A549 treated with GW870086 at 1 μM for 4 hours (cell line): ENCODE measurements at places on chromosomes 5 and 9. TPM values are rescaled to one million over a fixed set of nuclear protein-coding genes. Genes with fewer than 3 reads are reported as not detected.

Gene MOB3B
- 7.2 to 11.0 TPM (median 9.6 TPM) in 5 replicates for total RNA-seq

Gene IL5
- not detected in 5 replicates for total RNA-seq

Gene KCNV2
- not detected in 5 replicates for total RNA-seq

Gene IRX1
- not detected in 5 replicates for total RNA-seq

Gene LCP2
- total RNA-seq, result 0.08 TPM in 1 of 5 replicates, not detected in the others

Gene SRA1
- 35.0 to 47.4 TPM (median 44.6 TPM) in 5 replicates for total RNA-seq

Gene ZNF879
- 0.51 to 1.1 TPM (median 0.90 TPM) in 5 replicates for total RNA-seq

Gene SLC34A3
- 0.06 to 0.17 TPM (median 0.11 TPM) in 5 replicates for total RNA-seq

Gene CDKN2A
- total RNA-seq, result 0.19 TPM in 1 of 5 replicates, not detected in the others

Gene PPP3R2
- total RNA-seq, result not detected in 5 replicates

Gene UQCRQ
- total RNA-seq, result 448 to 596 TPM (median 521 TPM) in 5 replicates

Gene DNAH5
- 0.88 to 1.8 TPM (median 1.5 TPM) in 5 replicates for total RNA-seq

Gene ANKHD1
- 41.9 to 54.7 TPM (median 52.8 TPM) in 5 replicates for total RNA-seq

Gene ADAMTS12
- 6.6 to 9.2 TPM (median 7.6 TPM) in 5 replicates for total RNA-seq

Gene SOWAHA
- 0.07 to 0.16 TPM (median 0.11 TPM) in 5 replicates for total RNA-seq

Gene DMRTA1
- 0.55 to 0.83 TPM (median 0.77 TPM) in 5 replicates for total RNA-seq

Gene PLPP7
- total RNA-seq, result 0.09 TPM in 1 of 5 replicates, not detected in the others

Gene ENTPD2
- total RNA-seq, result 1.1 to 2.3 TPM (median 1.7 TPM) in 5 replicates

Gene NRG2
- 1.4 to 2.2 TPM (median 1.6 TPM) in 5 replicates for total RNA-seq

Gene C9orf43
- 0.35 to 0.59 TPM (median 0.51 TPM) in 5 replicates for total RNA-seq

Gene SETD9
- 4.5 to 8.2 TPM (median 6.0 TPM) in 5 replicates for total RNA-seq

Gene TMEM171
- total RNA-seq, result 3.9 to 7.8 TPM (median 6.6 TPM) in 5 replicates

Gene ACOT12
- 0.07 to 0.08 TPM in 2 of 5 replicates, not detected in the others for total RNA-seq

Gene GZMA
- total RNA-seq, result not detected in 5 replicates

Gene CENPH
- total RNA-seq, result 24.1 to 31.9 TPM (median 29.1 TPM) in 5 replicates

Gene EQTN
- not detected in 5 replicates for total RNA-seq

Gene MIER3
- 8.0 to 15.3 TPM (median 11.7 TPM) in 5 replicates for total RNA-seq

Gene SHROOM1
- total RNA-seq, result 7.8 to 10.7 TPM (median 9.6 TPM) in 5 replicates

Gene RRAGA
- total RNA-seq, result 111 to 134 TPM (median 132 TPM) in 5 replicates

Gene SLC6A18
- not detected in 5 replicates for total RNA-seq

Gene PIP5KL1
- total RNA-seq, result 1.3 to 3.3 TPM (median 1.8 TPM) in 5 replicates

Gene PCDHA2
- total RNA-seq, result 0.06 to 0.10 TPM (median 0.07 TPM) in 3 of 5 replicates, not detected in the others

Gene GRM6
- total RNA-seq, result not detected in 5 replicates

Gene S100Z
- not detected in 5 replicates for total RNA-seq

Gene NNT
- total RNA-seq, result 11.3 to 11.7 TPM (median 11.6 TPM) in 5 replicates

Gene SLCO6A1
- not detected in 5 replicates for total RNA-seq

Gene GRIN3A
- total RNA-seq, result not detected in 5 replicates

Gene UAP1L1
- 9.7 to 13.3 TPM (median 10.7 TPM) in 5 replicates for total RNA-seq

Gene OR1Q1
- not detected in 5 replicates for total RNA-seq

Gene LCN12
- total RNA-seq, result 0.80 to 1.6 TPM (median 1.3 TPM) in 5 replicates

Gene C5orf63
- 3.8 to 4.5 TPM (median 4.1 TPM) in 5 replicates for total RNA-seq

Gene SLC1A1
- total RNA-seq, result 0.79 to 1.5 TPM (median 1.3 TPM) in 5 replicates

Gene GPX8
- total RNA-seq, result 30.5 to 40.2 TPM (median 36.6 TPM) in 5 replicates

Gene TAF11L10
- not detected in 5 replicates for total RNA-seq

Gene PCDHGA3
- total RNA-seq, result not detected in 5 replicates

Gene PCSK1
- total RNA-seq, result 0.18 to 0.54 TPM (median 0.40 TPM) in 5 replicates

Gene N4BP3
- 0.67 to 1.00 TPM (median 0.86 TPM) in 5 replicates for total RNA-seq

Gene SOHLH1
- 0.10 TPM in 1 of 5 replicates, not detected in the others for total RNA-seq

Gene LSM11
- total RNA-seq, result 2.3 to 3.3 TPM (median 3.0 TPM) in 5 replicates

Gene PCDHB2
- total RNA-seq, result 3.3 to 4.1 TPM (median 3.4 TPM) in 5 replicates

Gene DOCK8
- 0.17 to 0.43 TPM (median 0.29 TPM) in 5 replicates for total RNA-seq
